ENCODE measurements at places on chromosomes 11 and 22.

DNA sequence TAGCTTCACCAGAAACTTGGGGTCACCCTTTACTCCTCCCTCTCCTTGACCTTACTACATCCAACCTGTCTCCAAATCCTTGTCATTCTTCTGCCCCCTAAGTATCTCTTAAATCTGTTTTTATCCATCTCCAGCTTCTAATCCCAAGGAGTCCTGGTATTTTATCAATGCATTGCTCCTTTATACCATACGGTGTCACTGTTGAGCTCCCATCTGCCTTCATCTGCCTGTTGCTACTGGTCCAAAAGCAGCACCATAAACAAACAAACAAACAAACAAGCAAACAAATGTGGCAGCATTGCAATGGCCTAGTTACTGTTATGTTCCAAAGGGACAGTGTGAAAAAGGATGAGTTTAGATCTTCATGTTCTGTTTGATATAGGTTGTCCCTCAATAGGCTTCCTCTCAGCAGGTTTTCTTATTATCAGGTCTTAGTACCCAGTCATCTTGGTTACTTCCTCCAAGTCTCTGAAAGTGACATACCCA is 34.2 kb downstream of the DNHD1 start:
- DNase-seq = no peak

GRCh38 chr11:58345204-58345603 is 13.7 kb downstream of the OR5B17 start:
- no peak for DNase-seq

- DNase-seq = no peak
Observed at GRCh38 chr11:2098691-2099515, 40.3 kb downstream of the IGF2 start.

- DNase-seq = no peak
Observed at GRCh38 chr11:108994887-108995286, 330.0 kb downstream of the DDX10 start.

- DNase-seq = no peak
Observed at GRCh38 chr11:70538641-70539359, 140.5 kb downstream of the CTTN start.

- DNase-seq = peak; percentile 58
Observed at GRCh38 chr22:46367707-46368191, 32.2 kb downstream of the TRMU start.

Measured in stimulated activated CD4-positive, alpha-beta T cell treated with anti-CD3 and anti-CD28 coated beads, Interleukin-15, amount 100 ng/mL, for 1 hour (primary cell).